ENCODE measurements at places on chromosomes 3 and 15.

- no peak for DNase-seq
Measured at GRCh38 chr3:54123776-54124196, 1.4 kb downstream of the CACNA2D3 start.

DNA sequence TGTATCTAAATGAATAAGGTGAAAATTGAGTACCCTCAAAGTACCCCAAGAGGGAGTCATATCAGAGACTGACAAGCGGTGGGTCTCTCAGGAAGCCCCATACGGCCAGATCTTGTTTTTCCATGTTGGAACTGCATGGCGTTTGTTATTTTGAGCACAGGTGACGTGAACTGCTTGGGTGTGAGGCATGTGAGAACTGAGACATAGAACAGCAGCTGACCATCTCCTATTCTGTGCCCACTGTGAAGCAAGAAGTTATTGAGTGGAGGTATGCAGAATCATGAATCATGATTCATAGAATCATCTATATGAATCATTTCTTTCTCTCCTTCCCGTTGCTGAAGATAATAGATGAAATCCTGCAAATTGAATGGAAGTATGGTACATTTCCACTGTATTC is 4.6 kb downstream of the VPS8 start:
- no peak for DNase-seq

DNA sequence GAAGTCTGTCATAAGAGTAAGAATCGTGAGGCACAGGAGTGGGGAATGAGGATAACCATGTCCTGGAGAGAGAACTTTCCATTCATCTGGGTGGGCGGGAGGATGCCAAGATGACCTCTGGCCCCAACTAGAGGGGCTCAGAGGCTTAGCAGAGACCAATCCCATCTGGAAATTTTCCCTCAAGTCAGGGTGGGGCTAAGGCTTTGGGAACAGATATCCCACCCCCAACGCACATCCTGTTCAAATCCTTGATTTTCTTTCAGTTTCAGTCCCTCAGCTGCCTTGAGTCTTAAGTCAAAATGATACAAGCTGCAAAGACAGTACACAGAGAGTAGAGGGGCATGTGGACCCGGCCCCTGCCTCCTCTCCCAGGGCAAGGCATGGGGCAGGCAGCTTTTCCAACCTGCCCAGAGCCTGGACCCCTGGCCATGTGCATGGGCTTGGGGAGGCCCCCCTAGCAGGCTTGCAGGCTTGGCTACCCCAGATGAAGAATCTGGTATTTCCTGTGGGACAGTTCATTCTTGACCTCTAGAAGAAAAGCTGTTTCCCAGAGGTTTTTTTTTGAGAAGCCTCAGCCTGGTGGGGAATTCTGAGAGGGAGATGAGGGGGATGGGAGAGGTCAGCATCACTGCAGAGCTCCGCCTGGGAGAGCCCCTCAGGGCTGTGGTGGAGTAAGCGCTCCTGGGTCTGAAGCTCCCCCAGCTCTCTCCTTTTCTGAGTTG is 109.7 kb upstream of the HACD2 start:
- DNase-seq = no peak

DNA sequence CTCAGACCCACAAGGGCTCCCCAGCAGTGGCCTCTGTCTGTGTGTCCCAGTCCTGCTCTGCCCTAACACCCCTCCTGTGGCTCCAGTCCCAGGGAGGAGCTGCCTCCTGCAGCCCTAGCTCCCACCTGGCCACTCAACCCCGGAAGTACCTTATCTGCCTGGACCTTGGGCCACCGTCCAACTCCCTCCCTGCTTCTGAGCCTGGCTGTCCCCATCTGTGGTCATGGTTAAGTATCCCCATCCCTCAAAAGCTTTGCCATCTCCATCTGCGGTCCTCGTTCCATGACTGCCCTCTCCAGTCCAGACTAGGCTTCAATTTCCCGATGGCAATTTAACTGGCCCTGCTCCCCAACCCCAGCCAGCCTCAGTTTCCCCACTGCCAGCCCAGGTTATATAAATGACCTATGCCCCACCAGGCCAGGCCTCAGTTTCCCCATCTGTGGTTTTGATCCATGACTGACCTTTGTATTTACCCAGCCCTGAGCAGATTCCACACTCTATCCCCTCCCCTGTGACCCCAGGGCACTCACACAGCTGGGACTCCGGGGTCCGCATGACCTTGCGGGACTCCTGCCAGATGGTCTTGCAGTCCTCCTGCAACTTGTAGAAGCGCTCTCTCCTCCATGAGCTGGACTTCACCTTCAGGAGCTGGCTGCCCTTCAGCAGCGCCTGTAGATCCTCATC is 9.6 kb downstream of the PLCD1 start:
- no peak for DNase-seq

DNA sequence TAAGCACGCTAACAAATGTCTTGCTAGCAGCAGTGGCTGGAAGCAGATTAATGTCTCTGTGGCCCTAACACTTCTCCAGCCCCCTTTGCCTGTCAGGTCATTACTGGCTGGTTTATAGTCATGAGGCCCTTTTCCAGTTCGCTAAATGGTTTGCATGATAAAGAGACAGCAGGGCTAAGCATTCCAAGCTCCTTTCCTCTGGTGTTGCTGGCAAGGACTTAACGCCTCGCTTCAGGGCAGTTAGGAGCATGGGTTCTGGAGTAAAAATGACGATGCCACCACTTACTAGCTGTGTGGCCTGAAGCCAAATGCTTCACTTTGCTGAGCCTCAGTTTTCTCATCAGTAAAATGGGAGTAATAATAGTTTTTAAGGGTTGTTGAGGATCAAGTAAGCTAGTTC is 185.9 kb downstream of the MEGF11 start:
- DNase-seq = no peak

Measured in thoracic aorta (tissue), 2 donors.